Stimulated activated naive CD4-positive, alpha-beta T cell (primary cell): ENCODE measurements at places on chromosomes 5 and 9.

GRCh38 chr9:126984969-126985368 lies 70.4 kb downstream of the RALGPS1 start:
- no peak for DNase-seq

- no peak for DNase-seq
Observed at GRCh38 chr5:1177826-1178528, 23.4 kb upstream of the SLC6A19 start.

- no peak for DNase-seq
Observed at GRCh38 chr9:9942764-9943424, 669.9 kb downstream of the PTPRD start.

- no peak for DNase-seq
Observed at GRCh38 chr5:173903396-173904140, 15.4 kb downstream of the CPEB4 start.

DNA sequence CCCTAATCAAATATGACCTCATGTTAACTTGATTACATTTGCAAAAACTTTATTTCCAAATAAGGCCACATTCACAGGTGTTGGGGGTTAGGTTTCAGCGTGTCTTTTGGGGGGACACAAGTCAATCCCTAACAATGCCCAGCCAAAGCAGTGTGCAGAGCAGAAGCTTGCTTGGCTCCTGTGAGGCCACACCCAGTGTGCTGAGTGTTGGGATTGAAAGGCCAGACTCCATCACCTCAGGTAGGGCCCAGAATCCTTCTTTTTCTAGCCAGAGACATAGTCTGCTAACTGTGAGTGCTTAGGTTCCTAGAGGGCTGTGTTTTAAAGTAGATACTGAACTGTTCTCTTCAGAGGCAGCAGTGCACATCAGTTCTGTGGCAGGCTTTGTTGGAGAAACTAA lies 27.9 kb downstream of the KDM4C start:
- DNase-seq, result no peak

DNA sequence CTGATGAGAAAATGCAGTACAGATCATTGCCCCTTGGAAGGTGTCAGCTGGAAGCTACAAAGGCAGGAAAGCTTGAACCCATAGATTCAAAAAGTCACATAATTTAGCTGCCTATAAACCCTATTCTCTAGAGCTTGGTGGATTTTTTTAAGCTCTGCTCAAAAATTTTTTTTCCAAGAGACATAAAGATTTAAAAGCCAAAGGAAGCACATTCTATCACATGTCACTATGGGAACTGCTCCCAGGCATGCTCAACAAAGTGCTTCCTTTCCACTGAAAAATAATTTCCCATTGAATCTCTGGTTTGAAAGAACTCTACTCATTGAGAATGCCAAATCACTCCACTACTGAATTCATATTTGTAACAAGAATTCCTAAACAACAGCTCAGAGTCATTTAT lies 419.8 kb downstream of the CETN3 start:
- no peak for DNase-seq

GRCh38 chr5:87002485-87002884 lies 265.2 kb upstream of the RASA1 start:
- DNase-seq, result no peak

DNA sequence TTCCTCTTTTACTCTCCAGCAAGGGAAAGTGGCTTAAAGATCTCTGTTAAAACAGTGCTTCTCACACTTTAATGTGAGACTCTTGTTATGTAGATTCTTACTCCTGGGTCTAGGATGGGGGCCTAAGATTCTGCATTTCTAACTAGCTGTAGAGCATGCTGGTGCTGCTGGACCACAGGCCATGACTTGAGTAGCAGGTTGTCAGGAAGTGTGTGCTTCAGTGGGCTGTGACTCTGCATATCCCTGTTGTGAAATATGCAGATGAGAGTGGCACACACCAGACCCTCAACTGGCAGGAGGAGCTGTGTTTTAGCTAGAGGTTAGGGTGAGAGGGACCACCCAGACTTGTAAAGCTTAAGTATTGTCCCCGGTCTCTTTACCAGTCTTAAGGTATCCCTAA lies 191.1 kb upstream of the DMRT1 start:
- DNase-seq, result peak; percentile 13

GRCh38 chr9:96567203-96567700 lies 52.4 kb downstream of the CDC14B start:
- DNase-seq, result no peak

DNA sequence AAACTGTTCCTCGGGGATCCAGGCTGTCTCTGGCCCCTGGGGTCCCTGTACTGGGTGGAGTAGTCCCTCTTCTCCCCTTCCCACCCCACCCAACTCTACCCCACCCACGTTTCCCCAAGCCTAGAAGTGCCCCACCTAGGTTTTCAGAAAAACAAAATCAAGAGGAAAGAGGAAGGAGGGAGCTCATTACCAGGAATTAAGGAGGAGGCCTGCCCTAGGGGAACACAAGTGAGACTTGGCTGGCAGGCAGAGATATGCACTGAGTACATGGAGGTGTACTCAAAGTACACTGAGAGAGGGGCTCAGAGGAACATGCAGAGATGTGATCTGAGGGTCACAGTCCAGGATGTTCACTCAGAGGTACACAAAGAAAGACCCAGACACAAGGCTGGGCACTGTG lies 10.2 kb downstream of the AQP3 start:
- no peak for DNase-seq

- no peak for DNase-seq
Observed at GRCh38 chr9:133563291-133563796, 28.8 kb downstream of the ADAMTSL2 start.

- DNase-seq, result no peak
Observed at GRCh38 chr5:172901012-172901780, 58.0 kb upstream of the RPL26L1 start.

- no peak for DNase-seq
Observed at GRCh38 chr5:179272326-179273072, 72.8 kb downstream of the ADAMTS2 start.

- no peak for DNase-seq
Observed at GRCh38 chr9:34518110-34518616, 4.6 kb downstream of the ENHO start.

DNA sequence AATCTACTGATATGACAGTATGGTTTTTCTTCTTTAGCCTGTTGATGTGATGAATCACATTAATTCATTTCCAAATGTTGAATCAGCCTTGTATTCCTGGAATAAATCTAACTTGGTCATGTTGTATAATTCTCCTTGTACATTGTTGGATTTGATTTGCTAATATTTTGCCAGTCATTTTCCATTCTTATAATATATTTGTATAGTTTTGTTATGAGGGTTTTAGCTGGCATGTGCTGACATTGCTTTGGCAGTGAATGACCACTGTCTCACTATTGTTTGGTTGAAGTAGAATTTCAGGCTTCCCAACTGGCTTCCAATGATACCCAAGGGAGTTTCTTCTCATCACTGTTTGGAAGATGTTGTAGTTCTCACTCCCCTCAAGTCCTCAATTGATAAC lies 983.0 kb upstream of the PTPRD start:
- no peak for DNase-seq

DNA sequence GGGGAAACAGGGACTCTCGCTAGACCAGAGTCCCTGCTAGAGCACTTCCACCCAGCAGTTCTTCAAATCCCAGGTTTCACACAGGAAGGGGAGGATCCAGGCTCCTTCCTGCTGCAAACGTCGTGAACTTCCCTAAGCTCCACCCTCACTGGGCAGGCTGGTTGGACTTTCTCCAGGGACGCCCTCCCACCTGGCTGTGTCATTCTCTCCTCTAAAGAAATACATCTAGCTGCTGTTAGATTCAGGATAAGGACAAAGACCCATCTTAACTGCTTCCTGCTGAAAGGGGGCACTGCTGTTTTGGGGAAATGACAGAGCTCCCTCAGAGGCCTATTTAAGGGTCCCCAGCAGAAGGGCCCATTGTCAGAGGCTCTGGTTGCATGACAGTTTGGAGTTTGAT lies 230.7 kb downstream of the SEMA6A start:
- no peak for DNase-seq

DNA sequence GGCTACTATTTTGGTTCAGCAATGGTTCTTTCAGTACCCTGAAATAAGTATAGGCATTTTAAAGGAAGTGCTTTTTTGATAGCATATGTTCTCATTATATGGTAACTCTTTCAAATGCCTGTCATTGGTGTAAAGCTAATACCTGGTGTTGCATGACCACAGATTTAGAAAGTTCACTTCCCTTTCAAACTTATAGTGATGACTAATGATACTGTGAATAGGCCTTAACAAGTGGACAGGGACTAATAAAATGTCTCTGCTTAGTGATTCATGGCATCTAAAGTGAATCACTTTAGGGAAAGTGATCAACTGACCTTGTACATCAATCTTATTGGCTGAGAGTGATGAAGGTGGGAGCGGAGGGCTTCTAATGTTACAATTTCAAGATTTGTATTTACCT lies 21.6 kb downstream of the MRPL22 start:
- no peak for DNase-seq

- DNase-seq, result no peak
Observed at GRCh38 chr5:62315376-62316175, 9.6 kb downstream of the KIF2A start.

DNA sequence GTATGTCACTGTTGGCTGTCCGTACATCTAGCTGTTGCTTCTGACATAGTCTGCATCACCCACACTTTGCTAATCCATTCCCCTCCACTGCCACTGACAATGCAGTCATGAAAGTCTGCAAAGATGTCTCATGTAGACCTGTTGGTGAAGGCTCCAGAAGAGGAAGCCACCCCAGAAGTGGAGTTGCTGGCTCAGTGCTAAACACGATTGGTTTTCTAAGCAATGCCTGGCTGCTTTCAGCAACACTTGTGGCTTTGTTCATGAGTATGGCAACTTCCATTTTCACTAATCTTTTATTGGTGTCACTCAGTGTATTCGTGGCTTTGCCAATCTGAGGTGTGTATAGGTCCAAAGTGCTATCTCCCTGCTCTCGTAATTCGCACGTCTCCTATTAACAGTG lies 288.1 kb downstream of the GADD45G start:
- DNase-seq, result no peak

DNA sequence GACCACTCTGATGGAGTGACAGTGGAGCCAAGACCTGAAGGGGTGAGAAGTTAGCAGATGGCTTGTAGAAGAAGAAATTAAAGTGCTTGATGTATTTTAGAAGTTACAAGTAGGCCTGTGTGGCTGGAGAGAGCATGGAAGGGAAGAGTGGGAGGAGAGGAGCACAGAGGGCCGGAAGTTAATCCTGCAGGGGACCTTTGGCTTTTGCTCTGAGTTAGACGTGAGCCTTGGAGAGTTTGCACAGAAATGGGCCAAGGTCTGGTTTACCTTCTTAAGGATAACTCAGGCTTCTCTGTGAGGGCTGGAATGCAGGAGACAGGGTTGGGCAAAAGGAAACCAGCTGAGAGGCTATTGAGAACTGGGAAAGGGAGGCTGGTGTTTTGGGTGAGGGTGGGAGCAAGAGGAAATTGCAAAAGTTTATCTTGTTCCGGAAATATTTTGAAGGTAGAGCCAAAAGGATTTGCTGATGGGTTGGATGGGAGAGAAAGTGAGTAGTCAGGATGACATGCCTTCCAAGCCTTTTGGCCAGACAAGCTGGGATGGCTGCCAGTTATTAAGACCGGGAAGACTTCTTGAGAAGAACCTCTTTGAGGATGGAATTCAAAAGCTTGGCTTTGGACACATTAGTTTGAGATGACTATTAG lies 17.5 kb upstream of the F2RL1 start:
- no peak for DNase-seq
